Mesenteric fat pad (tissue), 1 donor: ENCODE measurements at places on chromosomes 1 and 21. TPM values are rescaled to one million over a fixed set of nuclear protein-coding genes. Genes with fewer than 3 reads are reported as not detected.

SDHB gene
- total RNA-seq: 113 TPM

- DNase-seq: no peak
These were observed 836.7 kb downstream of the PLA2G4A start for GRCh38 chr1:187665483-187665882.

DNA sequence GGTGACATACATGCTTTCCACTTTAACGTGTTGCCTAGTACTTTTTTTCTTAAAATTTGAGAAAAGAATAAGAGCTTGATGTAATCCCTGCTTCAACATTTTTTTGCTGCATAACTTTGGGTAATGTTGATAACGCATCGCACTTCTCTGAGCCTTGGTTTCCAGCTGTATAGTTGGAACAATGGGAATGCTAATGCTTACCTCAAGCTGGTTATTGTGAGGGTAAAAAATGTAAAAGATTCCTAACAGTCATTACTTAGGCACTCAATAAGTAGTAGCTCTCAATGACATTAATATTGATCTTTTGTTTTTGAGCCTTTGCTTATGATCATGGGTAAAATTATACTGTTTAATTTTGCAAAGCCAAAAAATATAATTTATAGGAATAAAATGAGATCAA lies 683.3 kb upstream of the CXADR start:
- DNase-seq: no peak

PGBD5 gene
- 1.4 TPM for total RNA-seq

- DNase-seq: no peak
These were observed at the start of gene LHX8 for GRCh38 chr1:75133750-75134646. Gene LHX8 (plus strand): TSS chr1:75134388. CDS start chr1:75136615, 2,227 bp downstream.

SPRR5 gene
- not detected for total RNA-seq

- no peak for DNase-seq
These were observed 33.0 kb downstream of the SLX9 start for GRCh38 chr21:44972821-44973220.

BMP8B gene
- total RNA-seq: 0.74 TPM

- no peak for DNase-seq
These were observed 27.7 kb downstream of the VASH2 start for GRCh38 chr1:212977781-212978645.

GRCh38 chr1:177915641-177916040 lies 54.2 kb downstream of the SEC16B start:
- DNase-seq: no peak

DNA sequence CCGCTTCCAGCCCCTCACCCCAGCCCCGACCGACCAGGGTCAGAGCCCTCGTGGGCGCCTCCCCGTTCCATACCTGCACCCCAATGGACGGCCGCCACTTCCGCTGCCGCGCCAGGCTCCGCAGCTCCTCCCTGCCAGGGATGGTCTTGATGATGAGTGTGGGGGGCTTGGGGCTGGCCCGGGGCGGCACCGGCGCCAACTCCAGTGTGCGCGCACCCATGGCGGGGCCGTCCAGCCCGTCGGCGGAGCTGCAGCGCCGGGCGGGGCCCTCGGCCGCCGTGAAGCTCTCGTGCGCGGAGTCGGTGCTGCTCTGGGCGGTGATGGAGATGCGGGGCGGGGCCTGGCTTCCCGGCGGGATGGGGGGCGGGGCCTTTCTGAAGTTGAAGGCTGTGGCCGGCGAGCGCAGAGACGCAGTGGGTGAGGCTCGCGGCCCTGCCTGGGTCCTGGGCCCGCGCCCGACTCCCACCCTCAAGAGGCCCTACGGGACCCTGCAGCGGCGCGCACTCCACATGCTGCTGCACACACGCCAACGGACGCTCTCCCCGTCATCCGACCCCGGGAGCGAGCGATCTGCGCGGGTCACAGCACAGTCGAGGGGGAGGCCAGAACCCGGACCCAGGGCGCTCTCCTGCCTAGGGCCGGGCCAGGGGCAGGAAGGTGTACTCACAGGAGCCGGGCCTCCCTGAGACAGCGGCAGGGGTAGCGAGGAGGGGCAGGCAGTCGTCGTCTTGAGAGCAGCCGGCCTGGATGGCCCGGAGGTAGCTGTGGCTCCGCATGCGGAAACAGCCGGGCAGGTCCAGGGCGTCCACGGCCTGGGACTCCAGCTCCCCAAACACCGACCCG lies 26.1 kb upstream of the SMIM12 start:
- DNase-seq: no peak

- no peak for DNase-seq
These were observed 38.3 kb downstream of the ELAPOR1 start for GRCh38 chr1:109152196-109152595.

DNA sequence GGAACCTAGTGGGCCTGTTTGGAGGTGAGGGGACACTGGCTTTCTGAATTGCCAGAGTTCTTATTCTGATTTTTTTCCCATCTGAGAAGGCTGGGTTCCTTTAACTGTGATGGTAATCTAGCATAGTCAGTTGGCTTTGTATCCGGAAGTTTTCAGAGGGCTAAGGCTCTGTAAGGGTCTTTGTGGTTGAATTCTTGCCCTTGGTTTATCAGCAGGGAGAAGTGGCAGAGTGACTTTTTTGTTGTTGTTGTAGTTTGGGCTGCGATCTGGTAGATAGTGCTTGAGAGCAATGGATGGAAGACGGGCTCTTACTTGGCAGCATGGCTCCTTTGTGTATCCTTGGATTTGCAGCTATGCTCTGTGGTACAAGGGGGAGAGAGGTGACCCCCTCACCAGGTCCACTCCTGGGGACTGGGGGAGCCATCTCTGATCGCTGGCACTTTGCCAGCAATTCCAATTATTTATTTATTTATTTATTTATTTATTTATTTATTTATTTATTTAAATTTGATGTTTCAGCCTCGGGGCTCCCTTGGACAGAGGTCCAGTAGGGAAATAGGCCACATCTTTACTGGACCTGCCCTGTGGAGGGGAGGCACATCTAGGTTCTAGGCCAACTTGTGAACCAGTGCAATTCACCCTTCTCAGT lies 18.5 kb downstream of the TCP10L start:
- no peak for DNase-seq

SH2D2A gene
- 4.7 TPM for total RNA-seq

UBR4 gene
- total RNA-seq: 156 TPM

GRCh38 chr1:241749041-241749944 lies 97.2 kb downstream of the WDR64 start:
- no peak for DNase-seq

- no peak for DNase-seq
These were observed 845.6 kb downstream of the ADGRL2 start for GRCh38 chr1:82646336-82646735.

DNA sequence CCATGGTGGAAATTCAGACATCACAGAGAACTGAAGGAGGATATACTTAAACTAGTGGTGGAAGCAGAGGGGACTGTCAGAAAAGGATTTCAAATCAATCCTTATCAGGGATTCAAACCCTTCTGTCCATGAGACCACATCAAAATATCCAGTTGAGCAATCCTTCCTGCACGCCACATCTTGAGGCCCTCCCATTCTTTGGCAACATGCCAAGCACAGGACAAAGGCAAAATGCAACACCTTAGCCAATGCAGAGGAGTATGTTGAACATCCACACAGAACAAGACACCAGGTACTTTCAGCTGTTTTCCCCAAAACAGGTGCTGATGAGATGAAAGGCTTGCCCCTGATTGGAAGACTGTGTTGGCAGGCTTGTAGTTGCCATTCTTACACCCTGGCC lies 81.8 kb upstream of the PLXNA2 start:
- no peak for DNase-seq

HRNR gene
- total RNA-seq: not detected

- DNase-seq: no peak
These were observed 2.0 kb downstream of the KCNA3 start for GRCh38 chr1:110672753-110673108.

KRTAP11-1 gene
- not detected for total RNA-seq

GRCh38 chr21:15894596-15894995 lies 164.8 kb downstream of the USP25 start:
- no peak for DNase-seq

JUN gene
- total RNA-seq: 298 TPM

SLC16A1 gene
- total RNA-seq: 52.9 TPM

ITGB2 gene
- total RNA-seq: 131 TPM

- no peak for DNase-seq
These were observed 91.0 kb upstream of the PLPPR4 start for GRCh38 chr1:99173282-99173681.

GRCh38 chr1:50369830-50370229 lies 53.4 kb downstream of the DMRTA2 start:
- no peak for DNase-seq

- no peak for DNase-seq
These were observed 226.1 kb downstream of the KCTD3 start for GRCh38 chr1:215793180-215793579.

GRCh38 chr1:224182057-224182865 lies 779 bp upstream of the DEGS1 start:
- peak; percentile 39 for DNase-seq

PCAT6 gene
- 1.2 TPM for total RNA-seq

GRCh38 chr1:197448121-197448779 lies 180.2 kb downstream of the CRB1 start:
- DNase-seq: no peak

ZNF593OS gene
- total RNA-seq: not detected

GRCh38 chr1:109163551-109163950 lies 49.6 kb downstream of the ELAPOR1 start:
- no peak for DNase-seq

- DNase-seq: no peak
These were observed 8.8 kb upstream of the GBP6 start for GRCh38 chr1:89355056-89355455.

TCHH gene
- 1.1 TPM for total RNA-seq

DNA sequence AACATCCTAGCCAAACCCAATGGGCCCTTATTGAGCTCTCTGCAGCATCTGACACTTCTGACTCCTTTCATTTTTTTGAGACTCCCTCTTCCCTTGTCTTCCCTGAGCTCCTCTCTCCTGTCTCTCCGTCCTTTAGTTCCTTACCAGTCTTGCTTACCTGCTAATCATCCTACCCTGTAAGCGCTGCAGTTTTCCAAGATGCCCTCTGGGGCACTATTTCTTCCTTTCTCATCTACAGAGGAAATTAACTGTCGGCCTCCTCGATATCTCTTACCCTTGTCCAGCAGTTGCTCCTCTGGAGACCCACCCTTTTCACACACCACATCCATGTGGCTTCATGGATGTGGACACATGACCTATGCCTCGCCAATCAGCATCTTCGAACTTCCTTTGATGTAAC lies 6.8 kb downstream of the GPR161 start:
- DNase-seq: no peak

GRCh38 chr1:85940656-85941306 lies 215.8 kb downstream of the COL24A1 start:
- DNase-seq: no peak

- no peak for DNase-seq
These were observed 256.2 kb downstream of the DISC1 start for GRCh38 chr1:231882790-231883189.

- DNase-seq: no peak
These were observed 17.0 kb upstream of the GPR37L1 start for GRCh38 chr1:202105571-202106339.
